ENCODE measurements at places on chromosomes 5 and 9.

DNA sequence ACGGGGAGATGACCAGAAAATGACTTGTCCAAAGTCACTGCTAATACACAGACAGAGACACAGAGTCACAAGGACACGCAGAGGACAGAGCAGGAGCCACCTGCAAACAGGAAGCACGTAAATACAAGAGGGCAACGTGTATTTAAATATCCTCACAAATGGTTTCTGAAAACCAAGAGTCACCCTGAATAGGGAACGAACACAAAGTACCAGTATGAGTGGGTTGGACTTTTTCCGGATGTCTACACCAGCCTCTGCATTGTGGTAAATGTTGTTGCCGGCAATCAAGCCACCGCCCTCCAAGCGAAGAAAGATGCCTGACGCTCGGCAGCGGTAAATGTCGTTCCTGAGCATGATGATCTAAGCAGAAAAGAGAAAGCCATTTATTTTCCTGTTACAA, 44.5 kb downstream of the FBXO10 start:
- DNase-seq: peak; percentile 79

DNA sequence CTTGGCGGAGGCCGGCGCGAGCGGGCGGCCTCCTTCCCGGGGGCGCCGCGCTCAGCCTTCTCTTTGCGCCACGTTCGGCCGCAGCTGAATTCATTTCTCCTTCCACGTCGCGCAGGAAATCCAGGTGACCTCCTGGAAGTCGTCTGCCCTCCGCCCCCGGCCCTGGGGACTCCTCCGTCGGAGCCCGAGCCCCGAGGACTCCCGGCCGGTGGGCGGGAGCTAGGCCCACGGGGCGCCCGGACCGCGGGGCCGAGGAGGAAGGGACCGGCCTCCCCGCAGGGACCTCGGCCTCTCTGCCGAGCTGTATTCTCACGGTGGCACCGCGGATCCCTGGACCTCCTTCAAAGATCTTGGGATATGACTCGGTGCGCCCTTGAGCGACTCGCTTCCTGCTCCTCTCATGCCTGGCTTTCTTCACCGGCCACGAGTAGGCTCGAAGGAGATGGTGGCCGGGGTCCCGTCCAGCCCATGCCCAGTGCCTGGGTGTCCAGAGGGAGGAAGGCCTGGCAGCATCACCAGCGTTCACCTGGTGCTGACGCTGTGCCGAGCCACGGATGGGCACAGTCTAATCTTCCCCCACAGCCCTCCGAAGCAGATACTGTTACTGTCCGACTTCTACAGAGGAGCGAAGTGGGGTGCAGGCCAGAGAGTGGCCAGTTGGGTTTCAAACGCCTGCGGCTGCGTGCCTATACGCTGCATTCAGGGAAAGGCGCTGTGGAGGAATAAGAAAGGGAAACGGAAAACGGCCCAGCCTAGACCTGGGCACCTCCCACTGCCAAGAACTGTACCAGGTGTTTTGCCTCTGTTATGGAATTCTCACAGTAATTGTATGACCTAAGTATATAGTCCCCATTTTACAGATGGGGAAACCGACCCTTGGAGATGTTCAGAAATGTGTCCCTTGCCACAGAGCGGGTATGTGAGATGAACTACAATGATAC, 47.3 kb downstream of the PAX5 start:
- DNase-seq: no peak

DNA sequence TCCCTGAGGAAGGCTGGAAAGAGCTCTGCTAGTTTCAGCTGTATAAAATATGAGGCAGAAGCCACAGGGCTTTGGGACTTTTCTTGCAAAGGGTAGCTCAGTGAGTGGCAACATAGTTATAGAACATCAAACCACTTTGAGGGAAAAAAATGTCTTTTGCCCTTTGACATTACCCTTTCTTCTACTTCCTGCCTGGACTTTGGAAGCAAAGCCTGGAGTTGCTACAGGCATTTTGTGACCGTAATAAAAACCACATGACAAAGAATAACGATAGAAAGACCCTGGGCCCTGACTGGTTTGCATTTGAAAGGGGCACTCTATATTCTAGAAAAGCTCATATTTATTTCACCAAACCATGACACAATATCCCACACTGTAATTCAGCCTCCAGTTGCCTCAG, 440.9 kb downstream of the DIRAS2 start:
- DNase-seq: no peak

DNA sequence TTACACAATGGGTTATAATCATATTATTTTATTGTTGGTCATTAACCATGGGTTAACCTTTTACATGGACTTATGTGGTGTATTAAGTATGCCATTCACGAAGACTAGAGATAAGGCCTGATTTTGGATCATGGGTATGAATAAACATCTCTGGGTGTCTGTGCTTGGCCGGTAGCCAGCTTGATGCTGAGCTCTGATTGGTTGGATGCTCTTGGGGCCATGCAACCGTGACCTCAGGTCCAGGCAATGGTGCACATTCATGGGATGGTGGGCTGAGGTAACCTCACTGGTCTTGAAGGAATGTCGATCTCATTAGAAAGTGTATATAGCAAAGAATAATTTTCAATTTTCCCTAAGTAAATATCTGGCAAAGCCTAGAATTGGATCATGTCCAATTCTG, 158.2 kb upstream of the IL12B start:
- DNase-seq: no peak

DNA sequence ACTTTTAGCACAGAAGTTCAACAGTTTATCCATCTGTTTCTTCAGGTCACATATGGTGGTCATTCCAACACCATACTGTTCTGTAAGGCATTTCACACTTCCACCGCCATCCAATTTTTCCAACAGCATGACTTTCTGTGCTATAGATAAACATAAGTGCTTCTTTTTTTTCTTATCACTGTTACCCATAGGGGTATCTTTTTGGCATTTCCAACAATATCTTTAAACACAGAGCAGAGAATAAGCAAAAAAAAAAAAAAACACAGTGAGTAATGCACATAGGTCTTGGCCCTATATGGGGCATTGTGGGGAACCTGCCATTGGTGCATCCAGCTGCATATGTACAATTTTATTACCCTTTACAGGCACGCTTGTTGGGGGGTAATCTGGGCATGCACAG, 12.2 kb upstream of the ZNF367 start:
- DNase-seq: no peak

GRCh38 chr5:173719731-173720082, 103.3 kb upstream of the BOD1 start:
- no peak for DNase-seq

DNA sequence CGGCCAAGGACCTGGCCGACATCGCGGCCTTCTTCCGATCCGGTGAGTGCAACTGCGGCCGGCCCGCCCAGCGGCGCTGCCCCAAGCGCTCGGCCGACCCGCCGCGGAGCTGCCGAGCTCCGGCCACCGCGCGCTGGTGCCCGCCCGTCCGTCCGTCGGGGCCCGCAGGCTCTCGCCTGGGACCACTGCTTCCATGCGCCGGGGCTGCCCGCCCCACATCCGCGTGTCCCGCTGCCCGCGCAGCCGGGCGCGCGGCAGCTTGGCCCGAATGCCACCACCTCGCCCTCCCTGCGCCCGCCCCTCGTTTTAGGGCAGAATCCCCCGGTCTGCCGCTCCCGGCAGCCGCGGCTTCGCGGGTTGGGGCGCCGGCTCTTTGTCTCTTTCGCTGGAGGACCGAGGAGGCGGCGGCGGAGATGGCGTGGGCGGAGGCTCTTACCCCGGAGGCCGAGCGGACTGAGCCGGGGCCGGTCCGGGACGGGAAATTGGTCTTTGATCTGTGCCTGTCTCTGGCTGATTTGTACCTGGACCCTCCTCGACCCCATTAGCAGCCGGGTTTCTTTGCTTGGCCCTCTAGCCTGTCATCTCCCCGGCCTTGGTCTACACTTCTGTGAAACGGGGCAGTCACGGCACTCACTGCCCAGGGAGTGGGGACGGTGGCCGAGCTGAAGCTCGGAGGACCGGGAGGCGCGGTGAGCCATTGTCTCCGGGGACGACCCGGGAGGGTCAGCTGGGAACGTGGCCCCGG, 871 bp downstream of the TRIO start:
- no peak for DNase-seq

DNA sequence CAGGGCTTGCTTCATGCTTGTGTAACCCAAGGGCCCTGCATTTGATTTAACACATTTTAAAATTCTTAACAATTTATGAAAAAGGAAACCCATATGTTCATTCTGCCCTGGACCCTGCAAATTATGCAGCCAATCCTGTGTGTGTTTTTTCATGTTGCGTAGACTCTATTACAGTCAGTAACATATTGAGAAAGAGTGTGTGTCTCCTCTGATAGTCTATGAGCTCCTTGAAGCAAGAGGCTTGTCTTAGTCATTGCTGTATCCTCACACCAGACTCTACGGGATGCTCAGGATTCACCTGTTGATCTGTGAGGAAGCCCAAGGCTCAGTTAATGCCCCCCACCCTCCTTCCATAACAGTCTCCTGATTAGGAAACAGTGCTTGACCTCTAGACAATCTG, 177.3 kb upstream of the DMAC1 start:
- no peak for DNase-seq

DNA sequence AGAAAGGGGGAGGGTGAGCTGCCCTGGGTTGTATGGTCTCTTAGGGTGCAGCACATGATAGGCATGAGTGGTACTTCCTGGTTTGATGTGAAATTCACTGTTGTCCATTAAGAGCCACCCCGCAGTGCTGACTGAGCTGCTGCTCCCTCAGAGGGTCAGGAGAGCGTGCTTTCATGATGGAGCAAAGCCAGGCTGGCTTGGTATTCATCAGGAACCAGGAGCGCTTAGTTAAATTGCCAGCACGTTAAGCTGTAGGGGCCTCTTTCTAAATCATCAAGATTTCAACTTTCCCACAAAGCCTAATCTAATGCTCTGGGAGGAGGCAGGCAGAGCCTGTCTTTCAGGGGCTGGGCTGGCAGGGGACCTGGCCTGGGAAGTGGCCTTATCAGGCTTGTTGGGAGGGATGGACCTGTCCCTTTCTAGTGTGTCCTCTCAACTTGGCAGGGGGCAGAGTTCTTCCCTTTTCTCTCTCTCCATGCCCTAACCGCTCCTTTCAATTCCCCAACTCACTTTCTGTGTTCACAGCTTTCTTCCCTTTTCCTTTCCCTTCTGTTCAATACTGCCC, 7.9 kb downstream of the CYSTM1 start:
- DNase-seq: no peak

- DNase-seq: no peak
Observed at GRCh38 chr9:35114840-35115628, 628 bp downstream of the ATOSB start.

DNA sequence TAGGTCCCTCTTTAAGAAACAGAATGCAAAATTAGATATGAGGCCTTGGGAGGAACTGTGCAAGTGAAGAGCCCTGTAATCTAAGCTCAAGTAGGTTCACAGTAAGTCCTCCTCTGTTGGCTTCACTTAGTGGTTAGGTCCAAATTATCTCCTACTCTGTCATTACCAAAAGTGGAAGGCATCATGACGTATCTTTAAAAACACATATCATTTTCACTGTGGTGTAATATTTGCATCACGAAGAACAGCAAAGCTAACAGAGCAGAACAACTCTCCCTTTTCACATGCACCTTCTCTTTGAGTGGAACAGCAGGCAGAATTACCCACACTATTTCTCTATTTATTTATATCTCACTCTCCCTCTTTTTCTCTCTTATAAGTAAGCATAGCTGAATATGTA, 240.5 kb upstream of the CCNH start:
- DNase-seq: no peak

GRCh38 chr5:50535393-50535792, 94.3 kb upstream of the EMB start:
- DNase-seq: no peak

DNA sequence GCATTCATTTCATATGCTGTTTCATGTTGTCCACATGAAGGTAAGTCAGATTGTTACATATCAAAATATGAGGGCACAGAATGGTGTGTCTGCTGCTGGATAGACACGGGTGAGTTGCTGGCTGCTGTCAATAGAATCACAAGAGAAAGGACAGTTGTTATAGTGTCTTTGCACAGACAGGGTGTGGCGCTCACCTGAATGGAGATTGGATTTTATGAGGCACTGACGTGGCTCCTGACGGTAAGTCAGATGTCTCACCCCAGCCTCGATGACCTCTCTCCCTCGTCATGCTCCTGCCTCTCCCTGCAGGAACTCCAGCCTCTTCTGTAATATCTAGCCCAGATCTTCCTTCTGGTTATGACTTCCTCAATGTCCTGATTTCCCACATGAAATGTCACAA, 75.4 kb upstream of the SELENOP start:
- DNase-seq: no peak

GRCh38 chr9:131278702-131279111, 2.4 kb upstream of the FAM78A start:
- no peak for DNase-seq

- DNase-seq: no peak
Observed at GRCh38 chr9:23587433-23587832, 238.6 kb downstream of the ELAVL2 start.

DNA sequence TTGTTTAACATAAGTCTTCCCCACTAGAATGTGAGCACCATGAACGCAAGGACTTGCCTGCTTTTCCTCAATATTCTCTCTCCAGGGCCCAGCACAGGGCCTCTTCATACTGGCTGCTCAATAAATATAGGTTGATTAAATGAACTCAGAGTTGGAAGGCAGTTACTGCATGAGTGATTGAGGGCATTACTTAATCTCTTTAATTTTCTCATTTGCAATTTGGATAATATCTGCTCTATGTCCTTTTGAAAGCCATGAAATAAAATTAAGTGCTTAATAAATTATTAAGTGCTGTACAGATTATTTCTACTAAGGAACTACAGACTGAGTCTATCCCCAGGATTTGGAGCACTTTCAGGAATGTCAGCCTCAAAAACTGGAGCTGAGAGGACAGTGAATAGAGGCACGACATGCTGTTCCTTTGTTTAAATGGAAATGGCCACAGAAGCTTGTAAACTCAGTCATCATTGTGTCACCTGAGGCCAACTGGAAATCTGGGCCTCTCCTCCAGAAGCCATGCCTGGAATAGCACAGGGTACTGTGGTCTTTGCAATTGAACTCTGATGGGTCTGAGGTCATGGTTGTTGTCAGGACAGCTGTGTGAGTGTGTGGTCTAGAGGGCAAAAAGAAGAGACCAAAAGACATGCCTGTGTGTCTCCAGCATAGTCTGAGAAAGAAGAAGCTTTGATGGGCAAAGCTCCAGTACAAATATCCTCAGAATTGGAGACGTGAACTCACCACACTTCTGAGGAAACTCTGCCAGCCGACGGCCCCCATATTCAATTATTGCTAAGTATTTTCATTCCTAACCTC, 86.1 kb downstream of the SH3TC2 start:
- no peak for DNase-seq

DNA sequence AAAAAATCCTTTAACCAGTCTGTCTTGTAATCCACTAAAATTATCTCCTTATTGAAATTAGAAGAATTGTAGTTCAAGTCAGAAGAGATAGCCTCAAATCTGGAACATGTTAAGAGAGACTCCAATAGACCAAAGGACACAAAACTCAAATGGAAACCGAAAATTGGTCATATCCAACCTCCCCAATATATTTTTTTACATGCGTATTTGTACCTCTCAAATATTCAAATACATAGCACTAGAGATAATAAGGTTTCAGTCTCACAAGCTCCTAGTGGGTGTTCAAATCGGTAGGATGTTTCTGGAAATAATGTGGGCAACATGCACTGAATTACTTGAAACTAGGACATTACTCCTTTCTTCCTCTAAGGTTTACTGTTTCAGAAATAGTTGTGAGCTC, 33.5 kb downstream of the EPB41L4A start:
- DNase-seq: no peak

- DNase-seq: no peak
Observed at GRCh38 chr5:54013556-54014194, 296.7 kb downstream of the ARL15 start.

- DNase-seq: no peak
Observed at GRCh38 chr9:119834064-119834620, 464.9 kb upstream of the BRINP1 start.

- no peak for DNase-seq
Observed at GRCh38 chr9:15373881-15374280, 48.8 kb upstream of the SNAPC3 start.

- DNase-seq: no peak
Observed at GRCh38 chr5:30994902-30995301, 198.6 kb upstream of the CDH6 start.
